Uterus (tissue), 4 donors: ENCODE measurements at places on chromosomes 4 and X. TPM values are rescaled to one million over a fixed set of nuclear protein-coding genes. Genes with fewer than 3 reads are reported as not detected.

- H3K36me3 ChIP-seq: no peaks in the 10 kb centered on the region
- no peaks in the 10 kb centered on the region for H3K4me1 ChIP-seq
- no peak overlapping the region for H3K27ac ChIP-seq
- no peak overlapping the region for H3K4me3 ChIP-seq
- no peaks in the 10 kb centered on the region for H3K27me3 ChIP-seq
Measured at GRCh38 chr4:172245516-172245915, 432.3 kb downstream of the GALNTL6 start.

CLCN3 gene
- 27.6 TPM for total RNA-seq

TMPRSS11E gene
- not detected for total RNA-seq

GRCh38 chr4:124526331-124526730 lies 186.2 kb downstream of the ANKRD50 start:
- H3K4me1 ChIP-seq: no peaks in the 10 kb centered on the region
- no peaks in the 10 kb centered on the region for H3K27me3 ChIP-seq
- DNase-seq: no peak

HTN1 gene
- not detected for total RNA-seq

CFAP97 gene
- 28.2 TPM for total RNA-seq

COL25A1 gene
- total RNA-seq: not detected

DNA sequence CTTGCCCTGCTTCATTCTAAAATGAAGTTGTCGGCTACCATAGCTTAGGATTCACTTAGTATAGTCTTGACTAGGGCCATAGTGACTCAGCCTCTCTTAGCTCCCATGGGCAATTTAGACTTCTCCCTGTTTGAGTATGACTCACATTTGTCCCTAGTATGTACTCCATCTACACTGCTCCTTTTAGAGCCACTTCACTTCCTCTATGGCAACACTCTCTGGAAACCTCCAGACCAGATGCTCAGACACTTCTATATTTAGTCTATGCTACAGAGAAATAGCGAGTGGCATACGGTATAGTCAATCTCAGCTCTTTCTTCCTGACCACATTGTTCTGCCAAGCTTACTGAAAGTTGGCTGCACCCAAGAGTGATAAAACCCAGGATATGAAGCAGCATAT lies 11.2 kb downstream of the MEPE start:
- H3K27me3 ChIP-seq: no peaks in the 10 kb centered on the region
- H3K4me3 ChIP-seq: no peak overlapping the region
- no peak overlapping the region for H3K27ac ChIP-seq
- H3K4me1 ChIP-seq: peaks cover 3% of the 10 kb centered on the region

GRCh38 chr4:109616243-109616642 lies 56.2 kb downstream of the MCUB start:
- H3K36me3 ChIP-seq: no peaks in the 10 kb centered on the region
- no peaks in the 10 kb centered on the region for H3K27me3 ChIP-seq
- H3K4me1 ChIP-seq: no peaks in the 10 kb centered on the region
- no peak overlapping the region for H3K4me3 ChIP-seq
- DNase-seq: no peak

DNA sequence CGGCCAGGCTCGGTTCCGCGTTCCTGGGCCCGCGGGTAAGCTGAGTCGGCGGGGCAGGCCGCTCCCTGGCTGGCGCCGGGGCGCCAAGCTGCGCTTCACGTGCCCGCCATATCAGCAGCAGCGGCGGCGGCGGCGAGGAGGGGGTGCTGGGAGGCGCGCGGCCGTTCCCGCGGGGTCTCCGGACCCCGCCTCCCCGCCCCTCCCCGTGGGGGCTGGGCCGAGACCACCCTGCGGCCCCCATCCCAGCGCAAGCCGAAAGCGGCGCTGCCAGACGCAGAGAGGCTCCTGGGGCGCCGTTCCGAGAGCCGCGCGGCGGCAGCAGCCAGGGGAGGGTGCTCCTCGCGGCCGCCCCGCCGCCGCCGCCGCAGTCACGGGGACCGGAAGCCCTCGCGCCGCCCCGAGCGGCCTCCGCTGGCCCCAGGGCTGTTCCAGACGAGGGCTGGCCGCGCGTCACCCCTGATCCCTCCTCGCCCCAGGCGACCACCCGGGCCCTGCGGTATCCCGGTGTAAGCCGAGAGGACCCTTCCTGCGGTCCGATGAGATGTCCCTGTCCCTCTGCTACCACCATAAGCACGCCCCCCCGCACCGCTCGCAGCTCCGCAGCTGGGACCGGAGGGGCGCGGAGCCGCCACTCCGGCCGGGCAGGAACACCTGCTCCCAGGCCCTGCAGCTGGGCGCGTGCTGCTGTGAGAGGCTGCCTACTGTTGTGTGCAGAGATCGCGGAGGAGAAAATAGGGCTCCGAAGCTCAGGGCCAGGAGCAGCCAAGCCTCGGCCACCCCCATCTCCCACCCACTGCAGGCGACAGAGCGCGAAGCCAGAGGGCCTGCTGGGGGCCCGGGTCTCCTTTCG lies 7.5 kb upstream of the BCOR start:
- H3K36me3 ChIP-seq: no peaks in the 10 kb centered on the region
- H3K4me3 ChIP-seq: peak overlapping the region; percentile 39
- peak overlapping the region; percentile 97 for H3K27ac ChIP-seq
- H3K27me3 ChIP-seq: peaks cover 3% of the 10 kb centered on the region

FAM47A gene
- total RNA-seq: not detected

- H3K4me1 ChIP-seq: no peaks in the 10 kb centered on the region
- no peak overlapping the region for H3K27ac ChIP-seq
- H3K36me3 ChIP-seq: no peaks in the 10 kb centered on the region
- DNase-seq: no peak
Measured at GRCh38 chr4:175418516-175418915, 393.5 kb downstream of the GPM6A start.

GRCh38 chr4:170281027-170281426 lies 191.3 kb upstream of the AADAT start:
- H3K27me3 ChIP-seq: no peaks in the 10 kb centered on the region
- H3K4me3 ChIP-seq: no peak overlapping the region
- H3K27ac ChIP-seq: no peak overlapping the region
- H3K36me3 ChIP-seq: no peaks in the 10 kb centered on the region
